ENCODE measurements at places on chromosomes 13 and 19. TPM values are rescaled to one million over a fixed set of nuclear protein-coding genes. Genes with fewer than 3 reads are reported as not detected.

SYNE4 gene
- total RNA-seq, result 0.34 TPM

RGS9BP gene
- total RNA-seq, result 0.16 TPM

MTUS2 gene
- total RNA-seq, result not detected

ZNF813 gene
- 1.6 TPM for total RNA-seq

LGALS7 gene
- not detected for total RNA-seq

CYP2A6 gene
- not detected for total RNA-seq

ALOX5AP gene
- not detected for total RNA-seq

SERPINE3 gene
- total RNA-seq, result not detected

CACNG8 gene
- total RNA-seq, result 0.17 TPM

SIGLEC14 gene
- not detected for total RNA-seq

TEX29 gene
- not detected for total RNA-seq

TMPRSS9 gene
- not detected for total RNA-seq

TMEM59L gene
- 4.0 TPM for total RNA-seq

KLK1 gene
- not detected for total RNA-seq

SBK2 gene
- total RNA-seq, result not detected

COMP gene
- total RNA-seq, result 4.7 TPM

LIM2 gene
- total RNA-seq, result not detected

C1QTNF9B gene
- not detected for total RNA-seq

NLRP7 gene
- not detected for total RNA-seq

Measured in HFFc6 (cell line).